Hematopoietic multipotent progenitor cell treated with erythropoietin and hydrocortisone succinate and interleukin-3 and kit ligand, for 6 days (in vitro differentiated cells): ENCODE measurements at places on chromosomes 7 and 10.

- no peak for DNase-seq
These were observed 201.2 kb upstream of the NPY start for GRCh38 chr7:24082826-24083225.

DNA sequence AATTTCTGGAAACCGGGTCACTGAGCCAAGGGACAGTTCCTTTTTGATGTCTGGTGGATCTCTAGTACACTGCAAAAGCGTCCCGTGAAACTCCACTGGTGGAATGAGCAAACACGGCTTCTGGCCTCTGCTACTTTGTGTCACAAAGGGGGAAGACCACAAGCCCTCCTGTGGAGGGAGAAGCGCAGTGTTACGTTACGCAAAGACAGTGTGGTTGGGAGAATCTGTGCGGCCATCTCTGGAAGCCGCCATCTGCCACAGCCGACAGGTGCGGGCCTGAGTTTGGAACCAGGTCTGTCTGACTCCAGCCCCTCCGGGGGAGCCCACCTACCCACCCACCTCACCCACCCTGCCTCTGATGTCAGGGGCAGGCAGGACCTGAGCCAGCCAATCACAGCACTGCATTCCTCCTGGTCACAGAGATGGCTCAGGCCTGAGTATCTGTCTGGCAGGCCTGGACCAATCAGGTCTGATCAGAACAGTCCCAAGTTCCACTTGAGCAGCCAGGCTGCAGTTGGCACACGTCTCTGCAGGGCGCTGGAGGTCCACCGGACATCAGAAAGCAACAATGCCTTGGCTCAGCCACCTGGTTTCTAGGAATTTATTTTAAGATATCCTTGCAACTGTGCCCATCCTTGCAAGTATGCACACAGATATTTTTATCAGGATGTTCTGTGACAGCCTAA lies 3.0 kb upstream of the CYP2W1 start:
- no peak for DNase-seq

GRCh38 chr7:36653008-36653662 lies 71.2 kb downstream of the AOAH start:
- DNase-seq: no peak

GRCh38 chr7:137633133-137633532 lies 213.6 kb downstream of the DGKI start:
- peak; percentile 8 for DNase-seq

GRCh38 chr7:78179827-78180477 lies 381.4 kb downstream of the PHTF2 start:
- no peak for DNase-seq

GRCh38 chr10:48554656-48555055 lies 50.2 kb downstream of the ARHGAP22 start:
- no peak for DNase-seq

DNA sequence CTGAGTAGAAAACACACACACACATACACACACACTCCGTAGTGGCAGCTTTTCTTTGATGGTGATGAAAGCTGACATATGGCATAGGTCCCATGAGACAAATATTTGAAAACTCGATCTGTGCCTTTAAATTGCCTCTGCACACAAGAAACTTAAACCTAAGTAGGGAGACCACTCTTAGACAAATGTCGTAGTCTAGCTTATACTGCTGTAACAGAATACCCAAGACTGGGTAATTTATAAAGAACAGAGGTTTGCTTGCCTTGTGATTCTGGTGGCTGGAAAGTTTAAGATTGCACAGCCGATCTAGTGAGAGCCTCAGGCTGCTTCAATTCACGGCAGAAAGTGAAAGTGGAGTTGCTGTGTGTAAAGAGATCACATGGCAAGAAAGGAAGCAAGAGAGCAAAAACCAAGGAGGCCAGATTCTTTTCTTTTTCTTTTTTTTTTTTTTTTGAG lies 489.4 kb upstream of the SORCS1 start:
- DNase-seq: peak; percentile 5

DNA sequence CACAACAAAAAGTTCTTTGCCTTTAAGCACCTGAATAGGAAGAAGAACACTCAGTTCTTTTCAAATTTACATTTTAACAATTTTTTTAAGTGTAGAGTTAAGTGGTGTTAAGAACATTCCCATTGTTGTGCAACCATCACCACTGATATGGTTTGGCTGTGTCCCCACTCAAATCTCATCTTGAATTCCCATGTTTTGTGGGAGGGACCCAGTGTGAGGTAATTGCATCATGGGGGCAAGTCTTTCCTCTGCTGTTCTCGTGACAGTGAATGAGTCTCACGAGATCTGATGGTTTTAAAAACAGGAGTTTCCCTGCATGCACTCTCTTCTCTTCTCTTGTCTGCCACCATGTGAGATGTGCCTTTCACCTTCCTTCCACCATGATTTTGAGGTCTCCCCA lies 155.7 kb downstream of the PLXNA4 start:
- DNase-seq: no peak

DNA sequence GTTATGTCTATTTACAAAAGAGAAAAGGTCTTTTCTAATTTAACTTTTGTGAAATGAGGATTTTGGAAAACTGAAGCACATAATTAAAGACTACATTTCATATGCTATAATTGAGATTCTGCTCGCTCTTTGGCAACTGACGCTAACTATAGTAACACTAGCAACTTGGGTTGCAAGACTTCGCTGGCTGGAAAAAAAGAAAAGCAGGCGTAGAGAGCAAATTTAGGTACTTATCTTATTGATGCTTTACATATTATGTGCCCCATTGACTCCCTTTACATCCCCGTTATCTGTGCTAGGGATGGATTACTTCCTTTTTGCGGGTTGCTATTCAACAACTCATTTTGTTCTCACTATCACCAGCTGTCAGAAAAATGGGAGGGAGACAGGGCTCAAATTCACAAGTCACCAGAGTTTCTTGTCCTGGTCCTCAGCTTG lies 10.5 kb downstream of the SEMA3C start:
- no peak for DNase-seq

DNA sequence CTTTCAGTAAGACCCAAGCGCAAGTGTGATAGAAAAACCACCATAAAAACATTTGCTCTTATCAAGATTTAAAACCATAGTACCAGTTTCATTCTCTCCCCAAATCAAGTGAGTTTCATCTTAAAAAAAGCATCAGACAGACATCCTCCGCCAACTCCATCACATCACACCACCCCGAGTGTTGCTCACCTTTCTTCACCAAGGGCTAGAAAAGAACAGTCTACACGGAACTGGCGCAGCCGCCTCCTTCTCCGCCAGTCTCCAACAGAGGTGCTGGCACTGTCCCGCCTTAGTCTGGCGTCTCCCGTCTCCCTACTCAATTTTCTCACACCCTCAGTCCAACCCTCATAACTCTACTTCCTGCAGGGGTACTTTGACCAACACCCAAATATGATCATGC lies 46.9 kb upstream of the WIPI2 start:
- no peak for DNase-seq

GRCh38 chr7:19537942-19538401 lies 170.9 kb downstream of the POLR1F start:
- no peak for DNase-seq

DNA sequence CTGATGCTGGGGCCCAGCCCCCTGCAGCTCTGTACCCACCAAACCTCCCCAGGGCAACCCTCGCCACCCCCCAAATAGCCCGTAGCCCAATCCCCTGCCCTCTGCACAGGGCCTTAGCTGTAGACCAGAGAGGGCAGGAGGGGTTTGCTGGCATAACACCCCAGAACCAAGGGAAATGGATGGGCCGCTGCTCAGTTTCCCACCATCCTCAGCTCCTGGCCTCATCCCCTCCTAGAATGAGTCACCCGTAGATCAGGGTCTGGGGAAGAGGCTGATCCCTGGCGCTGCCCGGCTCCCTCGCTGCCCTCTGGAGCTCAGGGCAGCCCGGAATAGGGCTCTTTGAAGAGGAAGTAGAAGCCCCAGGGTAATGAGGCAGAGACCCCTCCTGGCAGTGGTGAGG lies 31.2 kb downstream of the LDB3 start:
- DNase-seq: no peak

GRCh38 chr10:104429846-104430245 lies 76.2 kb downstream of the CFAP58 start:
- DNase-seq: no peak

DNA sequence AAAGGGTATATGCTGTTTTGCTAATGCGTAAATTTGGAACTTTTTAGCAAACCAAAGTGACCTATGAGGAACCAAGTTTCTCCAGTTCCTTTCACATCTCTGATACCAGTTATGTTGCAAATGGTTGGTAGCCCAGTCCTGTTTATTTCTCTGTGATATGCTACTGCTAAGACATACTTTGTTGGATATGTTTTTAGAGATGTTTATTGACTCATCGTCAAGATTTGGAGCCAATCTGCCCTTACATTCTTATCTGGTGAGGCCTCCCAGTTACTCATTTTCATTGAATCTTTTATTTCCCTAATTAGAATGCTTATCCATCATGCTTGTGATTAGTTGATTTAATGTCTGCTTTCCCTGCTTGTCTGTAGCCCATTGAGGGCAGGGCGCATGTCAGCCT lies 58.9 kb downstream of the LRGUK start:
- no peak for DNase-seq

GRCh38 chr10:22367471-22367870 lies 22.2 kb downstream of the SPAG6 start:
- no peak for DNase-seq

DNA sequence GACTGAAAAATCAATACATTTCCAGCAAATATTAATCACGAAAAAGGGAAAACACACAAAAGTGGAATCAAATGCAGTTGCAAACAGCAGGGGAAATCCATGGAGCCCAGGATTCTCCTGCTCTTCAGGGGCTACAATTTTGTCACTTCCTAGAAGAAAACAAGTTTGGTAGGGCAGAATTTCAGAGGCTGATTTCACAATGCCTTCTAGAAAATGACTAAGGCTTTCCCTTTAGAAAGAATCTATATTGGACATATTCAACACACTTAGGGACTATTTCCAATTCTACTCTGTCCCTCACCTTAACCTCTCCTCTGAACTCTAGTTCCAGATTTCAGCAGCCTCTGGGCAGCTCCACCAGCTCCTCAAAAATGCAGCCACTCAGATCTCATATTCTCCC lies 111.3 kb downstream of the HECTD2 start:
- DNase-seq: no peak

- DNase-seq: no peak
These were observed 85.5 kb upstream of the ABI1 start for GRCh38 chr10:26946102-26946811.

- no peak for DNase-seq
These were observed 17.8 kb downstream of the CAV1 start for GRCh38 chr7:116542618-116543017.

DNA sequence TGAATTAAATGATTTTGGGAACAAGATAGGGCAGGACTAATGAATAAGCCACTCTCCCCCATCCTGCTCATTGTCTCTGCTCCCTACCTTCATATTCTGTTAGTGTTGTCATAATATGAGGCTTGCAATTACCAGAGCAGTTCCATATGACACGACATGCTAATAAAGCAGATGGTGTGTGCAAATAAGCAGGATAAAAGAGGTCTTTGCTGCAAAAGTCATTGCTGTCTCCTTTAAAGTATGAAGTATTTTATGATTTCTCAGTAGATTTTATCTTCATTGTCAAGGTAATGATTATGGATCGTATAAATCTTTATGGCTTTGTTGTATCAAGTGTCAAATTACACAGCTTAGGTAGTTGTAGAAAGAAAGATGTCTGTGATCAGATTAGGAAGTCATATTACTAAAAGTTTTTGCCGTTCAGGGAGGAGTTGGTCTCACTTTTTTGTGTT lies 114.8 kb downstream of the SDK1 start:
- DNase-seq: no peak

DNA sequence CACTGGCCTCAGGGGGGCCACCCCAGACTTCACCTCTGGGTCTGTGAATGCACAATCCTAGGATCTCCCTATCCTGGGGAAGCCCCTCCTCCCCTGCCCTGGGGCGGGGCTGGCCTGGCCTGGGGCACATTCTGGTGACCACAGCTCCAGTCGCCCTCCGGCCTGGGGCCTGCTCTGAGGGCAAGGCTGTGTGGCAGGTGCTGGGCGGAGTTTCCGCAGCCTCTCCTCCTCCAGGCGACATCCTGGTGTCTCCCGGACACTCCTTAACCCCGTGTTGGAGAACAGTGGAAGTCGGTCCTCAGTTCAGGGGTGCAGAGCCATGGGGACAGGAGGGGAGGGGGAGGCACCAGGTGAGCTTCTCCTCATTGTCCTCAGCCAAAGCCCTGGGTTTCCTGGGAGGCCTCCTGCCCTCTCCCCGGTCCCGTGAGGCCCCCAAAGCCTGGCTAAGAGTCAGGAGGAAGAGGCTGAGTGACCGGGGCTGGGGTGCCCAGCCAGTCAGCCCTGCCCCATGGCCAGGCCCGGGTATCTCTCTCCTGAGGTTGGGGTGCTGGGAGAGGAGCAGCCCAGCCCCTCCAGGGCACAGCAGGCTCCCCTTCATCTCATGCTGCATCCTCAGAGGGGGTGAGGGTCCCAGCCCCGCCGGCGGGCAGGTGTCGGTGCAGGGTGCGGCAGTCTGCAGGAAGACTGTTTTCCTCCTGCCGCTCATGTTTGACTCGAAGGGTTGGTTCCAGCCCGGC lies 22.6 kb downstream of the UNCX start:
- no peak for DNase-seq

- DNase-seq: no peak
These were observed 8.4 kb upstream of the IFT22 start for GRCh38 chr7:101330011-101330484.

- DNase-seq: peak; percentile 21
These were observed 12.3 kb upstream of the IFT22 start for GRCh38 chr7:101333912-101334311.

DNA sequence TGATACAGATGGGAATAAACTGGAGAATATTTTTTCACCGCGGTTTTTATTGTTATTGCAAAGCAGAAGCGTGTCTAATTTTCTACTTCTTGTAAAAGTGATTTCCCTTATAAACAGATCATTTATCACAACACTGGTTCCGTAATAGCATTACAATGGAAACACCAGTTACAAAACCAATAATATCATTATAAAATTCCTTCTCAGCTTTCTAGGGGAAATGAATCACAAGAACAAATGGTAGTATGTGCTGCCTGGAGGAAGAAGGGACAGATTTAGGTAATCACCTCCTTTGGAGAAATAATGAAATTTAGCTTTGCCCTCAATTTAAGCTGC lies 2.4 kb upstream of the CCDC6 start:
- no peak for DNase-seq

DNA sequence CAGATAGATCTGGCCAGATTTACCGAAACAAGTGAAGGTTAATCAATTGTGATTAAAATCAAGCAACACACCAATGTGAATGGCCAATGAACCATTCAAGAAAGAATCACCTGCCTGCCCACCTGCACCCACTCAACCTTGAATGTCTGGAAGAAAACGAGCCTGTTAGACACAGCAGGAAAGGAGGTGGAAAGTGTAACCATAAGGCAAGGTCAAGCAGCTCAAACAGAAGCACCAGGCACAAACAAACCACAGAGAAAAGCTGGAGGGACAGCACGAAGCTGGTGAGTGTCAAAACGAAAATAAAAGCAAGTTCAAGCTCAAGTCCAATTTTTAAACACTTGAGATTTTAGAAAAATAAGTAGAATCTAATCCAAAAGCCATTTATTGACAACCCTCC lies 64.9 kb downstream of the STEAP1B start:
- no peak for DNase-seq
